ENCODE measurements at places on chromosomes 6 and 20.

DNA sequence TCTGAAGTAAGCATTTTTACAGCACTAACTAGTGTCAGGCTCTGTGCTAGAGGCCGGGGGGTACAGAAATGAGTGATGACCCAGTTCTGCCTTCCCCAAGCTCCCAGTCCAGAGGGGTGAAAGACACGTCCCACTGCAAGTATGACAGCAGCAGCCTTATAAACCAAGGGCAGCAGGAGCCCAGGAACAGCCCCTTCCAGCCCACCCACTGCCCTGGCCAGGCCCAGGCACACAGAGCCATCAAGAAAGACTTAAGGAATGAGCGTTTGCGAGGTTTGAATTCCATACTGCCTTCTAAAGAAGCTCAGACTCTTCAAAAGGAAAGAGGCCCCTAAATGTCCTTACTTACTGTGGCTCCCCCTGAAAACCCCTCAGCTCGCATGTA, 10.0 kb downstream of the TRERF1 start:
- H3K4me1 ChIP-seq, result no peaks in the 10 kb centered on the region
- no peaks in the 10 kb centered on the region for H3K36me3 ChIP-seq
- H3K27me3 ChIP-seq, result no peaks in the 10 kb centered on the region
- no peak for DNase-seq
- no peak overlapping the region for H3K4me3 ChIP-seq

DNA sequence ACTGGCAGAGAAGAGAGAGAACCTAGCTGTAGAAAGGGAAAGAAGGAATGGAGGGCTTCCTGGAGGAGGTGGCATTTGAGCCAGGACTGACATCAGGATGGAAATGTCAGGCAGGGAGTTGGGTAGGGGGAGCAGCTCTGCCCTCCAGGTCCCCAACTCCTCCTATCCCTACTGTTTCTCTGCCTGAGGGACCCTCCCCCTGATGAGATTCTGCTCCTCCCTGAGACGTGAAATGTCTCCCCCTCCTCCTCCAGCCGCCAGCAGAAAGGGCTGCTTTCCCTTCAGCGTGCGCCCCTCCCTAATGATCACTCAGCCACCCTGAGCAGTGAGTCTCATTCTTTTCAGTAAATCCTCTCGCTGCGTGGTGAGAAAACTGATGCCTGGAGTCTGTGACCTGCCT, 40.6 kb downstream of the HLA-DPB1 start:
- H3K4me3 ChIP-seq, result no peak overlapping the region
- no peaks in the 10 kb centered on the region for H3K4me1 ChIP-seq
- peaks cover 1% of the 10 kb centered on the region for H3K27me3 ChIP-seq
- DNase-seq, result no peak
- H3K36me3 ChIP-seq, result no peaks in the 10 kb centered on the region
- no peak overlapping the region for H3K27ac ChIP-seq

DNA sequence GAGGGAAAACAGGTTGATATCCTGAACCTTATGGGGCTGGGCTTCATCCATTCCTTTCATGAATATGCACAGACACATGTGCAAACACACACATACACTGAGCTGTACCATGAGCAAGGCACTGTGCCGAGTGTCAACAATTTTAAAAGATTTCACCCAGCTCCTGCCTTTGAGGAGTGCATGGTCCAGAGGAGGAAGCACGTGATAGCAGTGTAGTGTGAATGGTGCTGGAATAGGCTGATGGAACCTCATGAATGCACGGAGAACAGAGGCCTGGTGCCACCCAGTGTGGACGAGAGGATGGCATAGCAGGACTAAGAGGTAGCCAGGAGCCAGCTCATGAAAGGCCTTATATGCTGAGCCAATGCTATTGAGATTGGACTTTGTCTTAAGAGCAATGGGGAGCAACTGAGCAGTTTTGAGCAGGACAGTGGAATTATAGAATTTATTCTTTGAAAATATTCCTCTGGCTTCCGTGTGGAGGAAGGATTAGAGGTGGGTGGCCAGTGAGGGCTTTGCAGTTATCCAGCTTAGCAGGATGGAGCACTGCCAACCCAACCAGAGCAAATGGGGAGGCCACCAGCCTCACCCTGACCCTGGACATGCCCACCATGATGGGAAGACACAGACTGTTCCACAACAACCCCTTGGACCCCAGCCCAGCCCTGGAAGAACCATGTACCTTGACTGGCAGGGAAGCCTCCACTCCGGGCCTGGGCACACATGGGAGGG, 84.4 kb downstream of the UNC5CL start:
- peaks cover 37% of the 10 kb centered on the region for H3K4me1 ChIP-seq
- no peaks in the 10 kb centered on the region for H3K36me3 ChIP-seq
- no peak overlapping the region for H3K27ac ChIP-seq
- no peaks in the 10 kb centered on the region for H3K27me3 ChIP-seq

DNA sequence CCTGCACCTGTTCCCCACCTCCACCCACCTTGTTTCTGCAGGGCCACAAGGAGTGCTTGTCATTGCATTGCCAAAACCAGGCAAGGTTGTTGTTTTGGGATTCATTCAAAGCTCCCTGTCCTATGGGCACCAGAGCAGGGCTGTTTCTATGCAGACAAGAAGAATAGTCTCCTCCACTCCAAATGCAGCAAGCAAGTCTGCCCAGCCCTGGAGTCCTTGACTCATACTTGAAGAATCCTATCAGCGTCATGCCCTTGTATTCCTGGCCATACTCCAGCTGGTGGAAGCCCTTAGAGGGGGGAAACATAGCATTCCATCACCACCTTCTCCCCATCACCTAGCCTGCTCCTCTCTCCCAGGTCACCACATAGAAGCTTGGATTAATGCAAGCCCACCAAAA, 145.3 kb upstream of the ECI2 start:
- no peak for DNase-seq
- no peak overlapping the region for H3K4me3 ChIP-seq
- no peaks in the 10 kb centered on the region for H3K36me3 ChIP-seq
- no peak overlapping the region for H3K27ac ChIP-seq
- H3K4me1 ChIP-seq, result no peaks in the 10 kb centered on the region

GRCh38 chr20:11173916-11174315, 500.1 kb upstream of the JAG1 start:
- H3K36me3 ChIP-seq, result no peaks in the 10 kb centered on the region
- no peaks in the 10 kb centered on the region for H3K27me3 ChIP-seq
- H3K4me1 ChIP-seq, result no peaks in the 10 kb centered on the region
- H3K27ac ChIP-seq, result no peak overlapping the region
